ENCODE measurements at places on chromosomes 16 and 17.

DNA sequence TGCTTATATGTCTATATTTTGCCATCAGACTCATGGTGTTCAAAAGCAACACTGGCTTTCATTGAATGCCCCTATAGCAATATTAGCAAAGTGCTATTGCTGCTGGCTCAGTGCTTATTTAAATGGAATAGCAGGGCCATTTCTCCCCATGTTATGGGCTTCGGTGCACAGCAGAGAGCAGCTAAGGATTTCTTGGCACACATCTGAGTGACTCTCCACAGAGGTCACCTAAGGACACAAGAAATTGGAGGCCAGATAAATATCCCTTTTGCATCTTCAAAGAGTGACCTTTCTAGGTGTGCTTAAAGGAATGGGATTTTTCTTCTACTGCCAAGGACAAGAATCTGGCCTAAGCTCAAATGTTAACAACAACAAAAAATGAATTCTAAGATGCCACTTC lies 751.8 kb downstream of the CDH11 start:
- no peak for DNase-seq

- DNase-seq, result peak; percentile 31
Observed at GRCh38 chr17:56593086-56593645, 333 bp upstream of the NOG start.

DNA sequence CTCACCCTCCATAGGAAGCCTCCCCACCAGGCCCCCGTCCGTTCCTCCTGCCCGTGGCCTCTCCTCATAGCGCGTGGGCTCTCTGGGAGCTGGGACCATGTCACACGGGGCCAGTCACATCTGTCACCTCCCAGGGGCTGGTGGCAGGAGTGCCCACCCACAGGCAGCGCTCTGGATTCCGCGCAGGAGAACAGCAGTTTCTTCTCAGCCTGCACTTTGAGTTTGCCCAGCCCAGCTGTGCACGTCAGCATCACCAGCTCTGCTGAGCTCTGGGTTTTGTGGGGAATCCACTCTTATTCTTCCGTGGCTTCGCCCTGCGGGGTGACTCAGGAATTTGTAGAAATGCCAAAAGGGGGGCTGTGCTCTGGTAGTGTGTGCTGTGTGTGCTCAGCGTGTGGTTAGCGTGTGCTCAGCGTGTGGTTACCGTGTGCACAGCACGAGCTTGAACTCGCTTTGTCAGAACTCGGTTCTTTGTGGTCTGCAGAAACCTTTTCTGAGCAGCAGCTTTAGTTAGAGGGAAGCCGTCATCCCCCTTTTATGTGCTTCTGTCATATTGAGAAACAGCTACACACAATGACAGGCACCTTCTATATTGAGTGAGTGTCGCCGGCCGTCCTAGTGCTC lies 3.2 kb downstream of the ACSF3 start:
- peak; percentile 43 for DNase-seq

GRCh38 chr17:64320613-64321553 lies 57.8 kb upstream of the TEX2 start:
- peak; percentile 36 for DNase-seq

GRCh38 chr16:84883301-84883700 lies 63.5 kb downstream of the CRISPLD2 start:
- DNase-seq, result no peak

GRCh38 chr17:2053380-2054261 lies 1.3 kb upstream of the HIC1 start:
- peak; percentile 66 for DNase-seq

DNA sequence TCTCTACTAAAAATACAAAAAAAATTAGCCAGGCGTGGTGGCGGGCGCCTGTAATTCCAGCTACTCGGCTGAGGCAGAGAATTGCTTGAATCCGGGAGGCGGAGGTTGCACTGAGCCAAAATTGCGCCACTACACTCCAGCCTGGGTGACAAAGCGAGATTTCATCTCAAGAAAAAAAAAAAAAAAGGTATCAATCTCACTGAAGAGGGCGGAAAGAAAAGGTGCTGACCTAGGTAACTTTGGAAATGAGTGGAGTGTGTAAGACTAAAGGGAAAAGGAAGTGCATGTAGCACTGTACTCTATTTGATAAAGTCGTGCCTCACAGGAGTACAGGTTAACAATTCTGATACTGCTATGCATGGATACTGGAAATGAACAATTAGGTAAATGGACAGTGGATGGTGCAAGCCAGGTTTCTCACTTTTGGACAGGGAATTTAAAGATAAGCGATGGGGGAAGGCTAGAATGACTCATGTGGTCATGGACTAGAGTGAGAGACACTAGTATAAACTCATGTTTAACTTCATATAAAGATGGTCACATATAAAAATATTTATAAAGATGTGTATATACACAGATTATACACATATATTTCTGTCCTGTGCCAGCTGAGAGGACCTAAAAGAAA lies 142.9 kb downstream of the CDK5R1 start:
- no peak for DNase-seq

- DNase-seq, result no peak
Observed at GRCh38 chr16:12750554-12750918, 53.2 kb downstream of the CPPED1 start.

DNA sequence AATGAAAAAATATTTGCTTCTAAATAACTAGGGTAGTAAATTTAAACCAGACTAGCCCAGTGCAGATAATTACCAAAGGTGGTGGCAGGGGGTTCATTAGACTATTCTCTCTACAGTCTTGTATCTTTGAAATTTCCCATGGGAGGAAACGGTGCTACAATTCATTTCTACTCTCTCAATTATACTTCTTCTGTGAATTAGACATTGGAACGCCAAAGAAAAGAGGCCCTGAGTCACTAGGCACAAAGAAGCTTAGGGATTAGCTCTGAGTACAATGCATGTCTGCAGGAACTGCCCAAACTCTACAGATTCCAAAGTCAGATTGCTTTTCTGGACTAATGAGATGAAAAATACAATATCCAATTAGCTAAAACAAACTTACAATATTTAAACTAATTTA lies 30.7 kb upstream of the ARL6IP1 start:
- DNase-seq, result no peak
